Stimulated activated CD8-positive, alpha-beta memory T cell treated with anti-CD3 and anti-CD28 coated beads, Interleukin-4, amount 100 ng/mL, for 48 hours (primary cell): ENCODE measurements at places on chromosomes 3 and 15.
A peak's percentile ranks its signal among the peaks of the same experiment; 100 is the strongest.

DNA sequence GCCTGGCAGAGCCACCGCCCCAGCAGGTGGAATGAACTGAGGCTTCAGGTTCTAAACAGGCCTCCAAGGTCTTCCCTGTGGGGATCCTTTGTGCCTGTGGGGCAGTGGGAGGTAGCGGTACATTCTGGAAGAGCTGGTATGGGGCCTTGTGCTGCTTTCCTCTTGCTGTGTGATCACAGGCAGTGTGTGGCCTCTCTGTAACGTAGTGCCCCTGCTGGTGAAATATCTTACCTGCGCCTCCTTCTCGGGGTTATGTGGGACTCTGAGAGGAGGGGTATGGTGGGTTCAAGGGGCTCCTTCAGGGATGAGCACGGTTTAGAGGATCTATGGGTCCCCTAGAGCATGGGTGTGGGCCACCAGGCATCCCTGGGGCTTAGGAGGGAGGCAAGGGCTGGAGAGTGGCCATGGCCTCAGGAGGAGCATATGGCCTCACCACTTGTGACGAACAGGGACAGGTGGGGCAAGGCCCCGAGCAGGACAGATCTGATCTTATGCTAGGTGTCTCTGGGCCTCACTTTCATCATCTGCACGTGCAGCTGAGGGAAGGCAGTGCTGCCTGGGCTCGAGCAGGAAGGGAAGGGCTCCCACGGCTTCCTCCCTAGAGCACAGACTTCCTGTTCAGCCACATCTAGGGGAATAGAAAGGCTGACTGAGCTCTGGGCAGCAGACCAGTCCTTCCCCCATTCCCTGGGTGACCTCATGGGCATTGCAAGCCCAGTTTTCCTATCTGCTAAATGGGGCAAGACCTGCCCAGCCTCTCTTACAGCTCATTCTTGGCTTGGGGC is 1.9 kb upstream of the ALS2CL start:
- DNase-seq: peak; percentile 53

DNA sequence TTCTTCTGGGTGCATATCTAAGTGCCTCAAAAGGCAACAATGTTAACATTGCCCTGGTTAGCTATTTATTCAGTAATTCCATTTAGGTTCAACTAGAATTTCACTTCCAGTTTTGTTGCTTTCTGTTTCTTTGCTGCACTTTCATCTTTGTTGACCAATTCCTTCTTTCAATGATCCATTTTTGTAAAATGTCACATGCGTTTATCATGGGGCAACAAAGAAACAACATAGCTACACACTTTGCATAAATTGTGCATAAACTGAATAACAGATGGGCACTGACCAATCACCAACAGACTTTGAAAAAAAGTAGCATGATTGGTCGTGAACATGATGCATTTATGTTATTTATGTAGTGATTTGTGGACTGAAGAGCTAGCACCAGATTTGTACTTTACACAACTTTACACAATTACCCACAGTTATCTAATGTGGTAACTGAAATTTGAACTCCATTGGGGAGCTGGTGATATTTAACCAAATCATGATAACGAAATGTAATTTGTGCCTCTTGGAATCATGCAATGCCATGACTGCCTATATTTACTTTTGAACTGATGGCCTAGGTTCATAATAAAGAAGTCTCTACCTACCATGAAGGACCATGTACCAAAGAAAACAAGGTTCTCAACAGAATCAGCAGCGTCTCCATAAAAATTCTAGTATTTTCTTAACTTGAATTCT is 7.1 kb upstream of the CPOX start:
- DNase-seq: no peak

DNA sequence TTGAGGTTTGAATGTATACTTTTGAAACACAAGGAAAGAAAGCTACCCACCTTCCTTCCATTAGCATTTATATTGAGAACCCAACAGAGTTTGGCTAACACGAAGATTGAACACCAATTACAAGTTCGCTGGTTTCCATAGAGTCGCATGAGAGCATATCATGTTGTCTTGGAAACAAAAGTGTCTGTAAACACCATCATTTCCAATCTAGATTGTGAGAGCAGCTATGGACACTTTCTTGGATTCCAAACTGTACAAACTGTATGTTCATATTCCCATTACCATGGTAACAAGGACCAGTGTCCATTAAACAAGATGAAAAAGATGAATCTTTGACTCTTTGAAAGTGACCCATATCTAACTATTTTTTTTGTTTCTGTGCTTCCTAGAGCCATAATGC is 529.9 kb upstream of the ROBO1 start:
- no peak for DNase-seq

GRCh38 chr3:9345041-9345440 is 17.8 kb upstream of the THUMPD3 start:
- DNase-seq: no peak

- DNase-seq: no peak
Observed at GRCh38 chr15:91790836-91791235, 62.7 kb upstream of the SLCO3A1 start.

DNA sequence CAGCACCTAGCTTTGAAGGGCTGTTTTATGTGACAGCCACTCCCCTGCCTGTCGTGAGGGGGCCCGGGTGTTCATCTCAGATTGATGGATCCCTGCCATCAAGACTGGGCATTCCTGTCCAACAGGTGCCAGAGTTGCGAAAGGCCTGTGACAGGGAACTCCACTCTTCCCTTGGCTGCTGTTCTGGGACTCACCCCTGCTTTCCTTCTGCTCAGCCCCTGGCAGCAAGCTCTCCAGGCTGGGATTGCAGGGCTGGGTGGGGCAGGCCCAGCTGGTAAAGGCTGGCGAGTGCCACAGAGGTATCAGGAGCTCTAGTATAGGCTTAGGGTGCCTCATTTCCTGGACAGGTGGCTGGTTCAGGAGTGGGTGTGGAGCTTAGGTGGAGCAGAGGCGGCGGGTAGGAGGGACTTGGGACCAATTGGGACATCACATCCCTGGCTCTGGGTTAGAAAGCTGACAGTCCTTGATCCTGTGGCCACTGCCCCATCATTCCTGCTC is at the start of gene PLA2G4B:
TSS of gene PLA2G4B (plus strand) at position 448 of the 498 bp plus-strand sequence. CDS start 67 bp downstream, outside the sequence.
- DNase-seq: no peak

- DNase-seq: no peak
Observed at GRCh38 chr3:150302246-150302645, 105.9 kb upstream of the TSC22D2 start.

DNA sequence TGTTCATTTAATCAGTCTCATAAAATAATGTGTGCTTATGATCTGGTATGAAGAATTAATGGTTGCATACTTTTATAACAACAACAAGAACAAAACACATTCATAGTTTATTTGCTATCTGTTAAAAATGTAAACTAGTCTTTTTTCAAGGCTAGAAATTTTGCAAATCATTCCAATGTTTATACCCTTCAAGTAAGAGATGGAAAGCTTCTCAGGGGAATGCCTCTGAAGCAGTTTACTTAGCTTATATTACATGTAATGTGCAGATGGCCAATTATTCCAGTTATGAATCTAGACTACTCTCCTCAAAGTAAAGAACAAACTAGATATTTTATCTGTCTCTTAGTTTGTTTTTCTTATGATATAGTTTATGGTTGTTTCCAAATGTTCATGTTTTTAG is 575.4 kb downstream of the NAALADL2 start:
- DNase-seq: no peak

DNA sequence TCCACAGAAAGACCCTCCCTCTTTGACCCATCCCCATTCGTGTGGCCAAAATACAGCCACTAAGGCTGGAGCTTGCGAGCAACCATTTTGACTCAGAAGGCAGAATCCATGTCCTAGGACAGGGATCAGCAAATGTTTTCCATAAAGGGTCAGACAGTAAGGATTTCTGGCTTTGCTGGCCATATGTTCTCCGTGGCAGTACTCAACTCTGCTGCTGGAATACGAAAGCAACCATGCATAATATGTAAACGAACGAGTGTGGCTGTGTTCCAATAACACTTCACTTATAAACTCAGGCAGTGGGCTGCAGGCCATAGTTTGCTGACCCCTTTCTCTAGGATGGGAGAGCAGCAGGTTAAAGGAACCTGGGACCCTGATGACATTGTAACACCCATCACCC is 77.6 kb upstream of the WNT5A start:
- no peak for DNase-seq

DNA sequence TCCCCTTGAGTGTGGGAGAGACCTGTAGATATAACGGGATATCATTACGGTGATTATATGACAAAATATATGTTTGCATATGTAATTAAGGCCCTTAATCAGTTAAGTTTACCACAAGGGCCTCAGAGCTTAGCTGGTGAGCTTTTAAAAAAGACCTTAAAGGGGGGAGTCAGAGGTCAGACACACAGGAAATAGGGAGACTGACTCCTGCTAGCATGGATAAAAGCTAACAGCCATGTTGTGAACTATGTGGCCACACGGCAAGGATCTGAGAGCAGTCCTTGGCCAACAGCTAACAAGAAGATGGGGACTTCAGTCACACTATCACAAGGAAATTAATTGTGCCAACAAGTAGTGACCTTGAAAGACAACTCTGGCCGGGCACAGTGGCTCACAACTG is 3.1 kb downstream of the STAG1 start:
- no peak for DNase-seq

DNA sequence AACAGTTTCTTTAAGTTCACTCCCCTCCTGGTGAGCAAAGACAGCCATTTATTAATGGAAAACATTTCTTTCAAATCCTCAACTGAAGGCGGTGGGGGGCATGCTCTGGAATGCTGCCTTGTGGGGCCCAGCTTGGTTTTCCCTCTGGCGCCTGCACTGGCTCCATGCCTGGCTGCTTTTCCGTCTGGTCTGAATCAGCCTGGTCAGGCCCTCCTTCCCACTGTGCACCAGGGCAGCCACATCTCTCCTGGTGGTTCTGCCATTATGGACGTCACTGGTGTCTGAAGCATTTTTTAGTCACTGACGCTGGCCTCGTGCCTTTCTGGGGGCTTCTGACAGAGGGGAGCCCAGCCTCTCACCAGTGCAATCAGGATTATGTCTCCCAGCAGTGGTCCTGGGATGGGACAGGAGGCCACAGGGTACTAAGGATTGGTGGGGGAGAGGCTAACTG is 57.6 kb upstream of the APEH start:
- no peak for DNase-seq

GRCh38 chr3:146777941-146778340 is 172.8 kb upstream of the PLSCR5 start:
- no peak for DNase-seq

GRCh38 chr15:74392451-74392830 is 25.0 kb upstream of the CYP11A1 start:
- no peak for DNase-seq

DNA sequence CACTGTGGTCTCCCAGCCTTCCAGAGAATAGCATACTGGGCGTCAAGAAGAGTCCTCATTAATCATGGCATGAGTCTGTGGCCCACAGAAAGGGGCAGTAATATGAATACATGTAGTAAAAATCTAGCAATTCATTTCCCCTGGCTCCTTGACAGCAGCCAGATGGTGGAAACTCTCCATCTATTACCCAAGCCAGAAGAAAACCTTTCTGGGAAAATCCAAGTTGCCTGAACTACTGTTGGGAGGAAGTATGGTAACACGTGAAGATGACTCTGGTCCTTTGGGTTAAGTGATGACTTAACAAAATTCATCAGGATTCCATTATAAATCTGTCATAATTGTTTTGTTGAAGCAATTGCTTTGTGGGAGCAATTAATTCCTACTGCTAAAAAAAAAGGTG is 530.5 kb downstream of the FHIT start:
- DNase-seq: no peak
